ENCODE measurements at places on chromosomes 7 and 10.

- no peak for DNase-seq
These were observed 50.0 kb downstream of the ABCC2 start for GRCh38 chr10:99832439-99832838.

GRCh38 chr10:101071267-101071884, 9.6 kb downstream of the KAZALD1 start:
- DNase-seq, result no peak

DNA sequence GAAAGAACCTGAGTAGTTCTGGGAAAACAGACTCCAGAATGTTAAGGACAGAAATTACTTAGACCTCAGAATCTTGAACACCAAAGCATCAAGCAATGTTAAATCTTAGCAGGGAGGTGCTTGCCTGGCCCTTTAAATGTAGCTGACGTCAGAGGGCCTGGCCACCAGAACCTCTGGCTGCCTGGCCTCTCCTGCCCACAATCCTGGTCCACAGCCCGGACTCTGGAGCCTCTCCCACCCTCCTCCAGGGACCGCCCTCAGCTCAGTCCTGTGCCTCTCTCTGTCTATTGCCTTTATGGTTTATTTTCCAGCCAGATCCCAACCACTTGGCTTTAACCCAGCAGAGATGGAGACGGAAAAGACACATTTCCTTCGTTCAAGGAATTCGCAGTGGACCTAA, 42.2 kb upstream of the EGR2 start:
- DNase-seq, result no peak

DNA sequence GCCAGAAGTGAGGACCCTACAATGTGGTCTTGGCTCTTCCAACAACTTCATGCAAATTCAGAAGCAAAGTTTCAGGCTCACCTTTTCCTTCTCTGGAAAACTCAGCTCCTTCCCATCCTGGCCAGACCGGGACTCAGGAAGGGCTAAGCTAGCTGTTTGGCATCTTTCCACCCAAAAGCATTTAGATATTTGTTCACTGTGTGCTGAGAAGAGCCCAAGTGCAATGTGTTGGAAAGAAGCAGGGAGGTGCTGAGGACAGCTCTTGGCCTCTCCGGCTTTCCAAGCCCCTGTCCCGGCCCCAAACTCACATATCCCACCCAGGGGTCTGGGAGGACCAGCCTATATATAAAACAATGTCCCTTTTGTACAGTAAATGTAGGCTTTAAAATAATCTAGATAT, 44.5 kb downstream of the MKI67 start:
- DNase-seq, result no peak

- DNase-seq, result no peak
These were observed 561.8 kb upstream of the LRRN3 start for GRCh38 chr7:110529175-110529574.

- DNase-seq, result no peak
These were observed 364.2 kb upstream of the COBL start for GRCh38 chr7:51680594-51681399.

GRCh38 chr7:151503902-151504714, 15.6 kb downstream of the RHEB start:
- DNase-seq, result no peak

DNA sequence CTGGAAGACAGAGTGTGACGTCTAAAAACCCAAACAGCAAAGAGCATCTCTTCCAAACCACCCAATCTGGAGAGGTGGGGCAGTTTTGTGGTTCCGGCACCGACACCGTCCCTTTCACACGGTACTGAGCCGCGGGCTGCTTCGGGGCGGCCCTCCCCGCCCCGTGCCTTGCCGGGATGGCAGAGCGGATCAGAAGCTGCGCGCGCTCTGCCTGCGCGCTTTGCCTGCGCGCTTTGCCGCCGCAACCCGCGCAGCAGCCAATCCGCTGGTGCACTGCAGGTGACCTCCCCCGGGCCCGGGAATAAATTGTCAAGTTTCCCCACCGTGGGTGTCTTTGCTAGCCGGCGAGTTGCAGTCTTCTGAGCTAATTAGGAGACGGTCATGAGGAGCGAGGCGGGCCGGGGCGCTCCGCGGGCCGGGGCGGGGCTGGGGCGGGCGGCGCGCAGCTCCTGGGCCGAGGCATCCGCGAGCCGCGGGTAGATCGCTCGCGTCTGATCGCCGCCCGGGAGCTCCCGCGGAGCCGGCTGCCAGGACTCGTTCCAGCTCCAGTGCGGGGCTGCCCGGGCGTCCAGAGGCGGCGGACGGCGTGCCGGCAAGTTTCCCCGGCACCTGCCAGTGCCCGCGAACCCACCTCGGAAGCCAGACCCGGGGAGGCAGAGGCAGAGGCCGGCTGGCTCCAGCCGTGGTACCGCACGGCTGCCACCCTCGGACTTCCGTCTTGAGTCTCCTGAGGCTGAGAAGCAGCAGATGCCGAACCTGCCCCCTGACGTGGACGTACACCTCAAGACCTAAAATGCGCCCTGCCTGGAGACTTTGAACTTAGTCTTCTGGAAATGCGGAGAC, 536.0 kb upstream of the GALNT17 start:
- no peak for DNase-seq

GRCh38 chr7:47968847-47969774, 10.3 kb downstream of the HUS1 start:
- peak; percentile 54 for DNase-seq

GRCh38 chr10:34641147-34641912, 173.8 kb downstream of the PARD3 start:
- no peak for DNase-seq

DNA sequence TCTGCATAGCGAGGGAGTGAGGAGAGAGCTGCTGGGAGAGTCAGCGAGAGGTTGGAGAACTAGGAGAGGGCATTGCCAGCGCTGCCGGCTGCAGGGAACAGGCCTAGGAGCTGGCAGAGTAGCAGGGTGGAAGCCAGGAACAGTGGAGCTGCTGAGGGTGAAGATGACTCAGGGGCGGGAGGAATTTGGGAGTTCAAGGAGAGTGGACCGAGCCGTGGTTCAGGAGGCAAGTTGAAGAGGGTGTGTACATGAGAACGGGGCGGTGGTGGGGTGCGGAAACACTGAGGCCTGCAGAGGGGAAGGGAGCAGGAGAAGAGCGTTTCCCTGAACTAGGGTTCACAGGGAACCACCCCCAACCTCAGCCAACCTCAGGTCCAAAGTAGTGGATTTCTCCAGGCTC, 31.5 kb downstream of the HIF1AN start:
- DNase-seq, result no peak

DNA sequence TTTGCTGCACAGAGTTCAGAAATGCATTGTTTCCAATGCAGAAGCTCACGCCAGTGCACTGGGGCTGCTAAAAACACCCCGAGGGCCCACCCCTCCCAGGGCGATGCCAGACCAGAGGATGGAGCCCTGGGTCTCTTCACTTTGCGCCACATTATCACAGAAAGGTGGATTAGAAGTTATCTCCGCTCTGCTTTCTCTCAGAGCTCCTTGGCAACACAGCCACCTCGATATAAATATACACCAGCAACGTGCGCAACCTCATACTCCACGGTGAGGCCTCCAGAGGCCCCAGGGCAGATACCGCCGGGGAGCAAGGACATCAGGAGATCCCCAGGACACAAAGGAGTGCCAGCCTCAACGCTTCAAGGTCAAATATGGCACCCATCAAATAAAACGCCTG, 121.0 kb upstream of the TBX20 start:
- no peak for DNase-seq

DNA sequence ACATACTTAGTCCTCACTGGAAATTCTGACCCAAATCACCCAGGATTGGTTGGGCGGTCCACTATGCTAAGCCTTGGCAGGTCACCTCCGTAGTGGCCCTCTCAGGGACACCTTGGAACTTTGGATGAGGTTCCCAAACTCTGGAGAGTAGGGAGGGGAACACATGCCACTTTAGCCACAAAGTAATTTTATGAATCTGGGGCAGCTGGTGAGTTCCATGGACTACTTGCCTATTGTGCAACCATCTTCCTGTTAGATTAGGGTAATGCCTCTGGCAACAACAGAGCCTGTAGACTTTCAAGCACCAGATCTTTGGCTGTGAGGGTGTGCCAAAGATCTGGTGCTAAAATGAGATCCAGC, 77.7 kb downstream of the ITGB8 start:
- no peak for DNase-seq

GRCh38 chr7:155198901-155199845, 98.5 kb upstream of the INSIG1 start:
- no peak for DNase-seq

DNA sequence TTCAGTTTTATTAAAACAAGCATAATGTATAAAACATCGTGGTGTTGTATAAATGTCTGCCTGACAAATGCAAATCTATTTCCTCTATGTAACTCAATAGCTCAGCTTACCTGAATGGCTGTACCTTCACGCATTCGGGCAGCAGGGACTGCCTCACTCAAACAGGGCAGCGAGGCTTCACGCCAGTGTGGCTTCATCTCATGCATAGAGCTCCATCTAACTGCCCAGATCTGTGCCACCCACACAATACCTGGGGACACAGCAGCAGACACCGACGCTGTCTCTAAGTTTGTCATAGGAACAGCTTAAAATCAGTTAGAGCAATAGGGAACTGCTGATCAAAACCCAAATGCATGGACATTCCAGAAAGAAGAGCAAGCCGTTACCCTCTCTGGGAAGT, 182.8 kb upstream of the ANKRD30A start:
- no peak for DNase-seq

GRCh38 chr10:115045499-115045898, 47.7 kb upstream of the ATRNL1 start:
- no peak for DNase-seq

DNA sequence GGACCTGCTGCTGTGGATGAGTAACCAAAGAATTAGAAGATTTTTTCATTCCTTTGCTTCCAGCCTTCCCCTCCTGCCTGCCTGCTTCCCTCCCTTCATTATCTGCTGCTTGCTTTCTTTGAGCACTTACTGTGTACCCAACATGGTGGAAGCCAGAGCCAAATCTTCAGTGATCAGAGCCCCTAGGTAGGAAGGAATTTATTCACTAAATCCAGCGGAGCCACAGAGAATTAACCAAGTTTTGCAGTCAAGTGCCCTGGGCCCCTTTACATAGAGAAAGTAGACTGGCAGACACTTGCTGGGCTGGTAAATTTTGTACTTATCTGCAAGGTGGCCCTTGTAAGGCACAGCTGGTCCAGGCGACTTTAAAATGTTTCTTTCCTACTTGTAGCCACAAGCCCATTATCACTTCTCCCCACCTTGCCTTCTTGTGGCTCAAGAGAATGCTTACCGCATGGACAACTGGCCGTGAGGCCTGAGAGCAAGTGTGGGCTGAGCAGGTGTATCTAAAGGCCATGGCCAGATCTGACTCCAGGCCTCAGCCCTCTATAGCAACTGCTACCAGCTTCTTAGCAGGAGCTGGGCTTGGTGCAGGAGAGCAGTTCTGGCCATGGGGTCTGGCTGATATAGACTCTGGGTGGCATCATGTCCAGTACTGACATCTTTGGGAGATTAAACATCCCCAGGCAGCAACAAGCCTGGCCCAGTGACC, 11.1 kb downstream of the UNC5B start:
- no peak for DNase-seq

- DNase-seq, result no peak
These were observed 1067.8 kb downstream of the DNAJB9 start for GRCh38 chr7:109637428-109637990.

DNA sequence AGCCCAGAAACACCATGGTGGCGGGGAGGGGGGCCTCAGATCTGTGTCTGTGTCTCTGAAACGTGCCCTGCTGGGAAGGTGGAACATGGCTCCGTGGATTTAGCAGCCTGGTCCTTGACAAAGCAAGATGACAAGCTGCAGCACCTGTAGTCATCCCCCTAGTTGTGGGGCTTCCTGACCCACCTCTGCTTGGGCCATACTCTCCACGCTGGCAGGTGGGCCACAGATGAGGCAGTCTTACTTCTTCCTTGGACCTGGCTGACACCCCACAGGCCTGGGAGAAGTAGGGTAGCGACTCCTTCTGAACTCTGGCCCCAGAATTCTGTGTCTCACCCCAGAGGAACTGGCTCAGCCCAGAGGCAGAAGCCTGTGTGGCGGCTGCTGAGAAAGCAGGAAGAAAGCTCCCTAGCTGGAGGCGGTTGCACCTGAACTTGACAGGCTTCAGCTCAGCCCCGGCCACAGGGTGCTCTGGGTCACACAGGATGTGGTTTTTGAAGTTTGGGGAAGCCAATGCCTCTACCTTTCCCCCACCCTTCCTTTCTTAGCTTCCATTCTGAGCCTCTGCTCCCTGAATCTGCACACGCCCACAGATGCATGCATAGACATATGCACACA, 113.9 kb downstream of the ABLIM1 start:
- peak; percentile 96 for DNase-seq

DNA sequence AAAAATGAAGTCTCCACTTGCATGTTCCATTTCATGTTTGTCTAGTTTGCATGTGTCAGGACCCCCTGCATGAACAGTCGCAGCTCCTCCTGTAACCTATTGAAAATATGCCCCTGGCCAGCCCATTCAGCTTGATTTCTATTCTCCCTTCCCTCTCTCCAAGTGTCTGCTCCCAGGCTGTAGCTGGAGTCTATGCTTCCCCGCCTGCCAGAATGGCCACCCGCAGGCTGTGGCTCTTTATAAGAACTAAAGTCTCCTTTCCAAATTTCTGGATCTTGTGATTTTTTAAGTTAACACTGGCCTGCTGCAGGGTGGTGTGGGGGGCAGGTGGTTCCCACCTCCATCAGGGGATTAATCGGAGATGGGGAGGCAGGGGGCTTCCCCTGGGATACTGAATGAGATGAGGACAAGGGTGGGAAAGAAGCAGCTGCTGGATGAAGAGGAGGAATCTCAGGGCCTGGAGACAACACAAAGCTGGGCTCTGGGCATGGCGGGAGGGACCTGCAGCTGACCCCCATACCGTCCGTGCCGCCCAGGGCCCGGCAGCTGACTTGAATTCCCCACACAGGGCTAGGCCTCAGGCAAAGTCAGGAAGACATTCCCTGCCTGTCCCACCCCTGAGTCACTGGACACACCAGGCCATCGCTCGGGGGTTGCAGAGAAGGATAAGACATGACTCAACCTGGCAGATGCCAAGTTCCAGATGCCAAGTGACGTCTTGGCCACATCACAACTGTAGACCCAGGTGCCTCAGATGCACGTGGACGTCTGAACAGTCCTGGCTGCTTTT, 399.5 kb upstream of the FOXK1 start:
- no peak for DNase-seq

DNA sequence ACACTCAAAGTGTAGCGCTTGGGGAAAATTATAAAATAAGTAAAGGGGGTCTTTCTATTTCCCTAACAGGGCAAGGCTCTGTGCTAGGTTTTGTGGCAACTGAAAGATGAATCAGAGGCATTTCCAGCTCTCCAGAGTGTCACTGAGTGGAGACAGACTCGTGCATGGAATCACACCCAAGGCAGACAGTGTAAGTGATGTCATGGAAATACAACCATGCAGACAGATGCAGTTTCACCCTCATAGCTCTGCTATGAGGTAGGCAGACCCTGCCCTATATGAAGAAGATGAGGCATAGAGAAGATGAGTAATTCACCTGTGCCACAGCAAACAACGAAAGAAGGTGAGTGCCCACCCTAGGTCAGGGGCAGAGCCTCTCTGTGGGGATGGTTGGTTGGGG, 57.2 kb upstream of the PITRM1 start:
- DNase-seq, result no peak

DNA sequence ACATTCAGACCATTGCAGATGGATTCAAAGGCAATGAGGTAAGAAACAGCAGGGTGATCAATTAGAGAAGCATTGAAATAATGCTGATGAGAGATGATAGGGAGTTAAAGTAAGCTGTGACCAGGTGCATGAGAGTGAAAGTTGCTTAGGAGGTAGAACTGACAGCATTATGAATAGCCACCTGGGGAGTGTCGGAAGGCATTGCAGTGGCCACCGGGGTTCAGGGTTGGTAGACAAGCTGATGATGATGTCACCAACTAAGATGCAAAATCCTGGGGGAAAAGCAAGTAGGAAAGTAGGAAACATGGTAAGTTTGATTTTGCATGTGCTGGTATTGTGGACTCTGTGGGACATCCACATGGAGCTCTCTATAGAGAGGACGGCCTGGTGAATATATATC, 211.9 kb upstream of the ETV1 start:
- no peak for DNase-seq

Measured in Jurkat, Clone E6-1 (cell line).